Esophagus squamous epithelium (tissue), 5 donors: ENCODE measurements at places on chromosomes 13 and 19.

DNA sequence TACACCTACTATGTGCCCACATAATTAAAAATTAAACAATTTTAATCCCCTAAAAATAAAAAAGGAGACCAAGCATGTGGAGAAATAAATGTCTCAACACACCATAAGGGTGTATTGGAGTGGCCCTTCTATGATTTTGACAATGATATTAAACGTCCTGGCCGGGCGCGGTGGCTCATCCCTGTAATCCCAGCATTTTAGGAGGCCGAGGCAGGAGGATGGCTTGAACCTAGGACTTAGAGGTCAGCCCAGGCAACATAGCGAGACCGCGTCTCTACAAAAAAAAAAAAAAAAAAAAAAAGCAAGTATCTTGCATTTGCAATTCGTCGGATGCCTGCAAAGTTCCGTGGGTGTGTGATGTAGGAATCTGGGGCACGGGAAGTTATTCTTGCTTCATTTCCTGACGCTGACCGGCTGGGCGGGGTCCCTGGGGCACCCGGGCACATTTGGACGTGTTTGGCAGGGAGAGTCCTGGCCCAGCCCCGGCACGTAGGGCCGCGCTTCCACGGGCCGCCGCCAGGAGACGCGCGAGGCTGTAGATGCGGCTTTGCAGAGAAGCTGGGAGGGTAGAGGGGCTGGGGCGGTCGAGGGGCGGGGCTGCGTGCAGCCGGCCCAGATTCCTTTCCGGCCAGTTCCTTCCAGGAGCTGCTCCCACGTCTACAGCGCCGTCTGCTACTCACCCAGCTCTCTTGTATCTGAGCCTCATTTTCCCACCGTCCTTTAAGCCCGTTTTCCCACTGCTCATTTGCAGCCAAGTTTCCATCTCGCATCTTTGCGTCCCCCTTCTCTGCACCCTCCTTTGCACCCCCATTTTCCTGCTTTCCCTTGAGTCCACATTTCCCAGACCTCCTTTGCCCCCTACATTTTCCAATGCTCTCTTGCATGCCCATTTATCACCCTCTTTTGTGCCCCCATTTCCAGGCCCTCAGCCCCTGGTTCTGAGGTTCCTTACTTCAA is 2.2 kb upstream of the TSPAN16 start:
- peak overlapping the region; percentile 66 for H3K27ac ChIP-seq
- DNase-seq: peak; percentile 19
- H3K4me1 ChIP-seq: peaks cover 28% of the 10 kb centered on the region
- H3K27me3 ChIP-seq: no peaks in the 10 kb centered on the region
- H3K4me3 ChIP-seq: peak overlapping the region; percentile 26

DNA sequence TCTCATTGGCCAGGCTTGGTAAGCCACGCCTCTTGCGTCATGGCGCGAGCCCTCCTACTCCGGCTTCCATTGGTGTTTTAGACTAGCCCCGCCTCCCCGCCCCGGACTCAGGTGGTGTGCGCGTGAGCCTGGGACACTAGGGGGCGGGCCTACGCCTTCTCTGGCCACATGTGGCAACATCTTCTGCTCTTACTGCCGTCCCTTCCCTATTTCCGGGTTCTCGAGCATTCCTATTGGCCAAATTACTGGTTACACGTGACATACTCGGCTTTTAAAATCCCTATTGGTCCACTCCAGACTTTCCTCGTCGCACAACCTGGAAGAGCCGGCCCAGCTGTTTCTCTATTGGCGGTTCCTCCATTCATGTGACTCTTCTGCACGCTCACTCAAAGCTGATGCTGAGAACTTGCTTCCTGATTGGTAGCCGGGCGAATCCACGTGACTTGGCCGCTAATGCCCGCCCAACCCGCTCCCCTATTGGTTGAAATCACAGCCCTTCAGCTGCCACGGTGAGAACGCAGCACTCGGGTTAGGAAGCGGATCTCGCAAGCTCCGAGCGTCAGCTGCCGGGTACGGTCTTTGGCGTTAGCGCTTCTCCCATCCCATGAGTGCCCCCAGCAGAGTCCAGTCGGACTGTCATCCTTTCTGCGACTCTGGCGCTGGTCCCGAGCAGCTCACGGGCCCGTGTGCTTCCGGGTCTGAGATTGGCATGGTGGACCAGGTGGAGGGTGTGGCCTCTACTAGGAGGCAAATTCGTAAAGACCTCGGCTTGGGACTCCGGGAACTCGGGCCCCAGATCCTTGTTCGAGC is at the start of gene BLOC1S3:
Gene BLOC1S3 (plus strand): TSS at position 523 of the 810 bp plus-strand sequence. CDS start 513 bp downstream, outside the sequence.
- H3K36me3 ChIP-seq: peaks cover 17% of the 10 kb centered on the region
- DNase-seq: peak; percentile 100
- peak within 1 kb of the TSS; percentile 70 for H3K4me3 ChIP-seq
- peaks cover 28% of the 10 kb centered on the region for H3K4me1 ChIP-seq
- peak within 1 kb of the TSS; percentile 99 for H3K27ac ChIP-seq

- H3K4me1 ChIP-seq: peaks cover 26% of the 10 kb centered on the region
- H3K27me3 ChIP-seq: no peaks in the 10 kb centered on the region
- H3K36me3 ChIP-seq: no peaks in the 10 kb centered on the region
- no peak overlapping the region for H3K4me3 ChIP-seq
- no peak for DNase-seq
These were observed 28.9 kb downstream of the PPP1R37 start for GRCh38 chr19:45121827-45122345.

- peaks cover 9% of the 10 kb centered on the region for H3K4me1 ChIP-seq
- DNase-seq: no peak
- H3K4me3 ChIP-seq: no peak overlapping the region
- H3K27me3 ChIP-seq: no peaks in the 10 kb centered on the region
- no peaks in the 10 kb centered on the region for H3K36me3 ChIP-seq
These were observed 62.2 kb upstream of the MYCBP2 start for GRCh38 chr13:77388944-77389624.

GRCh38 chr13:23427881-23428528 is 5.5 kb downstream of the SACS start:
- H3K4me1 ChIP-seq: peaks cover 12% of the 10 kb centered on the region
- H3K36me3 ChIP-seq: no peaks in the 10 kb centered on the region
- H3K27ac ChIP-seq: peak overlapping the region; percentile 82
- no peak for DNase-seq

DNA sequence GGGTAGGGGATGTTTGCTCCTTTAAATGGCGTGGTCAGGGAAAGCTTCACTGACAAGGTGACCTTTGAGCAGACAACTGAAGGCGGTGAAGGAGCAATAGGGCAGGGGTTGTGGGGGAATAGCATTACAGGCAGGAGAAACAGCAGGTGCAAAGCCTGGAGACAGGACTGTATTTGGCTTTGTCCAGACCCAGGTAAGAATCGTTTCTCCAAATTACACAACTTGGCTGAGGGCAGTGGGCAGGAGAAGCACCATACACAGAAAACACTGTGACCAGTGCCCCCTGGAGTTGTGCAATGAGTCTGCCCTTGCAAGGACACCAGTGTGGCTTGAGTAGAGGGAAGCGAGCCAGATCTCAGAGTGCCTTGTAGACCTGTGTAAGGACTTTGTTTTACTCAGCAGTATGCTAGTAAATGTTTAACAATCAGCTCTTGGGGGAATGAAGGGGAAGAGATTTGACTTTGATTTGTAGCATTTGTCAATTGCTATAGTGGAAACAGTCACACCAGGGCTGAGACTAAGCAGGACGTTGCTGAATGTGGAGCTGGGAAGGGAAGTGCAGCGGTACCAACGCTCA is 360.0 kb downstream of the DCT start:
- H3K36me3 ChIP-seq: no peaks in the 10 kb centered on the region
- no peaks in the 10 kb centered on the region for H3K4me1 ChIP-seq
- no peak overlapping the region for H3K4me3 ChIP-seq
- no peak for DNase-seq
- no peaks in the 10 kb centered on the region for H3K27me3 ChIP-seq

DNA sequence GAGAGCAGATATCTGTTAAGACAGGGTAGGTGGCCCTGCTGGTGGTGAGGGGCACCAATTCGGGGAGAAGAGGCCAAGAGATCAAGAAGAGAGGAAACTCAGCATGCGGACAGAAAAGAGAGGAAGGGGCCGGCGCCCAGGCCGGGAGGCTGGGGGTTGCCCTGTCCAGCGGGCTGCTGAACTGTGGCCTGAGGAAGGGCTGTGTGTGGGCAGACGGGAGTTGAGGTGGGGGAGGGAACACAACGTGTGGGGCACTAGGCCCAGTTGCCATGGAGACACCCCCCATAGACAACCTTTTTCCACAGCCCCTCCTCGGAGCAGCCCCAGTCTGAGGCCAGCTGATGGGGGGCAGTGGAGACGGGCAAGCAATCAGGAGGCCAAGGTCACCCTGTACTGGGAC is 2.5 kb upstream of the CACNG8 start:
- no peaks in the 10 kb centered on the region for H3K36me3 ChIP-seq
- H3K27me3 ChIP-seq: peaks cover 5% of the 10 kb centered on the region
- no peak overlapping the region for H3K27ac ChIP-seq

DNA sequence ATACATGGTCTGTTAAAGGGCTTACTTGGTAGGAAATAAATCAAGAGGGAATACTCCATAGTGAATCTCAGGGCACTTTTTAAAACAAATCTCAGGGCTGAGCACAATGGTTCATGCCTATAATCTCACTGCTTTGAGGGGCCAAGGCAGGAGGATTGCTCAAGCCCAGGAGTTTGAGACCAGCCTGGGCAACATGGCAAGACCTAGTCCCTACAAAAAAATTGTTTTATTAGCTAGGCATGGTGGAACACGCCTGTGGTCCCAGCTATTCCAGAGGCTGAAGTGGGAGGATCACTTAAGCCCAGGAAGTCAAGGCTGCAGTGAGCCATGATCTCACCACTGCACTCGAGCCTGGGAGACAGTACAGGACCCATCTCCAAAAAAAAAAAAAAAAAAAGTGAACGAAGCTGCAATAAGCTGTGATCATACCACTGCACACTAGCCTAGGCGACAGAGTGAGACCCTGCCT is 25.2 kb downstream of the ABCC4 start:
- no peak overlapping the region for H3K4me3 ChIP-seq
- H3K27me3 ChIP-seq: no peaks in the 10 kb centered on the region
- H3K27ac ChIP-seq: peak overlapping the region; percentile 7
- no peaks in the 10 kb centered on the region for H3K36me3 ChIP-seq
- H3K4me1 ChIP-seq: peaks cover 19% of the 10 kb centered on the region

- peaks cover 23% of the 10 kb centered on the region for H3K4me1 ChIP-seq
- H3K27me3 ChIP-seq: no peaks in the 10 kb centered on the region
- no peak overlapping the region for H3K27ac ChIP-seq
- H3K36me3 ChIP-seq: no peaks in the 10 kb centered on the region
- no peak overlapping the region for H3K4me3 ChIP-seq
- DNase-seq: no peak
These were observed 23.1 kb upstream of the SPRY2 start for GRCh38 chr13:80363890-80364503.

DNA sequence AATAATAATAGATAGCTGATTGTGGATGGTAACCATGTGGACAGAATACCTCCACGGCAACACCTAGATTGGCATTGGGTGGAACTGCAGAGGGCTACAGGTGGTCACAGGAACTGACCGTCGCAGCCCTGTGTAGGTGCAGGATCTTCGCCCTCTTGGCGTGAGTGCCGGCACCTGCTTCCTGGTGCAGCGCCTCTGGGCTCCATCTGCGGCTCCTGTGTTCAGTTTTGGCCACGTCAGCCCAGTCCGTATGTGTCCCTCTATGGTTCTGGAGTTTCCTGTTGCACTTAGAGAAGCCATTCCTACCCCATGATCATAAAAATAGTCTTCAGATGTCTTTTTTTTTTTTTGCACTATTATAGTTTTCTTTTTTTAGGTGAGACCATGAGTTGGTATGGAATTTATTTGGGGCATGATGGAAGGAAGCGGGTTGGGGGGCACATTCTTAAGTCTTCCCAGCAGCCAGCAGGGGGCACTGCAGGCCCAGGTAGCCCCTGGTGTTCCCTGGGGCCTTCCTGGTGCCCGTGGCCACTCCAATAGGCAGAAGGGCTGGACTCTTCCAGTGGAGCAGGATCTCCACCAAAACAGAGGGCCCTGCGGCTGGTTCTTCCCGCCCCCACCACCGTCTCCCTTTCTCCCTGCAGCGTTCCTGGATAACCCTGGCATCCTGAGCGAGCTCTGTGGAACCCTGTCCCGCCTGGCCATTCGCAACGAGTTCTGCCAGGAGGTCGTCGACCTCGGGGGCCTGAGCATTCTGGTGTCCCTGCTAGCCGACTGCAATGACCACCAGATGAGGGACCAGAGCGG is 10.1 kb upstream of the SLC25A42 start:
- no peak overlapping the region for H3K4me3 ChIP-seq
- no peaks in the 10 kb centered on the region for H3K4me1 ChIP-seq
- no peaks in the 10 kb centered on the region for H3K27me3 ChIP-seq
- H3K36me3 ChIP-seq: peaks cover 28% of the 10 kb centered on the region

- no peak overlapping the region for H3K4me3 ChIP-seq
- H3K4me1 ChIP-seq: no peaks in the 10 kb centered on the region
- no peaks in the 10 kb centered on the region for H3K27me3 ChIP-seq
These were observed 36.8 kb upstream of the PSG9 start for GRCh38 chr19:43306097-43306496.

DNA sequence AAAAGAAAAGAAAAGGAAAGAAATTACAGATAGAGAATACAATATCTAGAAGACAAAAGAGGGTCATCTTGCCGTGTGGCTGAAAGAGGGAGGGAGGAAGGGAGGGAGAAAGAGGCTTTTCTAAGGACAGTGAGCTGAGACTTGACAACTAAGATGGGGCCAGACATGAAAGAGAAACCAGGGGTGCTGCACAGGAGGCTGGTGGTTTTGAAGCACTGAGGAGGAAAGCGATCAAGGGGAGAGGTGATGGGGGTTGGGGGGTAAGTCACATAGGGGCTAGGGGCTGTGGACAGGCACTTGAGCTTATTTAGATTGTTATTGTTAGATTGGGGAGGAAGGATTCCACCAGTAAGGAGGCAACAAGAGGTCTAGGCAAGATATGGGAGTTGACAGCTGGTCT is 17.3 kb downstream of the PNPLA6 start:
- peaks cover 79% of the 10 kb centered on the region for H3K36me3 ChIP-seq
- no peak overlapping the region for H3K4me3 ChIP-seq
- no peaks in the 10 kb centered on the region for H3K27me3 ChIP-seq
- DNase-seq: no peak
